NB4 (cell line): ENCODE measurements at places on chromosomes 16 and 17.

DNA sequence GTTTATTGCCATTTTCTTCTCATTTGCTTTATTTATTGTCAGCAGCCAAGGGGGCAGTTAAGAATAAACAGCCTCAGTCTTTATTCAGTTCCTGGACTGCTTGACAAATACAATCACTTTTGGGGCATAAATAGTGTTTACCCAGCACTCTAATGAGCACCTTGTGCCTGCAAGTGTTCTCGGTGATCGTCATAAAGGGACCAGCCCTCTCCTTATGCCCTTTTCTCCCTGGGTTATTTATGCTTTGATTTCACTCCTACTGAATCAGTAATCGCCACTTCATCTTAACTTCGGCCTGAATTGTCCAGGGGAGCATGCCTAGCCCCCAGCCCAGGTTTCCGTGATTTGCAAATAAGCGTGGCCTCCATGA lies 55.7 kb upstream of the CACNG5 start:
- DNase-seq = no peak

DNA sequence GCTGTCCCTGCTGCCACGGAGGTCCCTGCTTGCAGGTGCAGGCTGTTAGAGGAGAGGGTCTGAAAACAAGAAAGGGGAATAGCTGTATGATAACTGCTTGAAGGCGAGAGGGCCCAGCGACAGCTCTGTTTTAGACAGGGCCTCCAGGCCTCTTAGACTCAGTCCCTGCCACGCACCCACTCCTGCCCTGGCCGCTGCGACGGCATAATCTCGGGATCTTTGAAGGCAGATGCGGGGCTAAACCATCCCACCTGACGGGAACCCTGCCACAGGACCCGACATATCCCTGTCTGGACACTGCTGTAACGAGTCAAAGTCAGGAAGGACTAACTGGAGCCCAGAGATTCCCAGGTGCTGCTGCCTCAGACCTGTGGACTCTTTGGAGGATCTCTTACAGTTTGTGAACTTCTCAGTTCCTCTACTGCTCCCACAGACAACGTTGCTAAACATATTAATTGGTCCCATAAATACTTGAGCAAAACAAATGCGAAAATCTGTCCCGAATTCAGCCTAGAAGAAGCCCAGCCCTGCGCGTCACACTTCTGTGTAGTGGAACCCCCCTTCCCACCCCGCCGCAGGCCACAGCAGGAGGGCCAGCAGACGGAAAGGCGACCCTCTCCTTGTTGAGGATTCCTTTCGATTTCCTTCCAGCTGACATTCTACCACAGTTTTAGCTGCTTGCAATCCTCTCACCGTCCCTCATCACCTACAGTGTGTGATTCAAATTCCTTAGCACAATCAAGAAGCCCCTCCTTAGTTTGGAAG lies 998 bp upstream of the TMEM11 start:
- peak; percentile 47 for DNase-seq

GRCh38 chr16:2024032-2024420 lies 2.7 kb upstream of the NHERF2 start:
- DNase-seq = no peak

DNA sequence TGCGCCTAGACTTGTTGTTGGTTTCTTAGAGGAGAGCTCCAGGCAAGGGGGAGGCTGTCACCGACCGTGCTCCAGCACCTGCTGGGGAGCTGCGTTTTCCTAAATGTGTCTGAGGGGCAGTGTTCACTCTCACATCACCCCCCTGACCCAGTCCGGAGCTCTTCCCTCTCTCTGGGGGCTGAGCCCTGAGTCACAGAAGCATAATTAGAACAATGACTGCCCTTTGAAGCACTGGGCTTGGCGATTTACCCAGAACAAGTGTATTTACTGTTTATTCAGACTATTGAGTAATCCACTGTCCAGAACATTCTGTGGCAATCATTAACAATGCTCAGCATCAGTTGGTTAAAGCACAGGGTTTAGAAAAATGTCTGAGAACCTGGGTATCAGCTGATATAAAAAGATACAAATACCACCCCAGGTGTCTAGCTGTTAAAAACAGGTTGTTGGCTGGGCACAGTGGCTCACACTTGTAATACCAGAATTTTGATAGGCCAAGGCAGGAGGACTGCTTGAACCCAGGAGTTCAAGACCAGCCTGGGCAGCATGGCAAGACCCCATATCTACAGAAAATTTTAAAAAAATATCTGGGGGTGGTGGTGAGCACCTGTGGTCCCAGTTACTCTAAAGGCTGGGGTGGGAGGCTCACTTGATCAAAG lies 8.1 kb downstream of the CES4A start:
- DNase-seq = no peak
